ENCODE measurements at places on chromosomes 5 and 9.

DNA sequence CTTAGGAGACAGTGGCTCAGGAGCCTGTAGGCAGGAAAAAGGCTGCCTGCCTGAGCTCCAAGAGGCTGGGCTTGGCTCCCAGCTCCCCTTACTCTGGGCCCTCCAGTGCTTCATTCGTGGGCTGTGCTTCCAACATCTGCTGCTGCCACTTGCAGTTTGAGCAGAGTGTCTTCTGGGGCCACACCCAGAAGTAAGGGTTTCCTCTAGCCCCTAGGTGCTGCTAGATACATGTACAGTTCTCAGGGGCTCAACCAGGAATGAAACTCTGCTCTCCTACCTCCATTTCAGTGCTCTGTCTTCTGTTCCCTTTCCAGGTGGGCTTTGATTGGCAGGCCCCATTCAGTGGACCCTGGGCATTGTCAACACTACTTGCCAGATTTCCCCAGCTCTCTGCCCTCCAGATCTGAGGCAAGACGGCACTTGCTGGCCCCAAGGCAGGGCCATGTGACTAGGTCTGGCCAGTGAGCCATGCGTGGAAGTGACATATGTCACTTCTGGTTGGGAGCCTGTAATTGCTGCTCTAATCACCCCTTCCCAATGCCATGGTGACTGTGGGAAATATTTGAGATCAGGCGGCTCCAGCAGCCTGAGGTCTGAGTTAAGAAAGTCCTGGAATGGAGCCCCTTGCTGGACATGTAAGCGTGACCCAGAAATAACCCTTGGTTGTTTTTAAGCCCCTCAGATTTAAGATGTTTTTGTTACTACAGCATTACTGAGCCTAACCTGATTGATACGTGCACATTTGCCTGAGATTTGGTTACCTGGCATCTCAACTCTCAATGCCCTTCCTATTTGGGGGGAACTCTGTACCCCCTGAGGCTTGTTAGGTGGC is 9.4 kb upstream of the BOD1 start:
- peak; percentile 26 for DNase-seq

- DNase-seq, result no peak
These were observed 351.5 kb upstream of the TLE4 start for GRCh38 chr9:79220251-79220650.

- DNase-seq, result no peak
These were observed 406.3 kb downstream of the DMRT2 start for GRCh38 chr9:1456301-1457024.

GRCh38 chr5:79236970-79237739 is 1.2 kb downstream of the JMY start:
- peak; percentile 40 for DNase-seq

All from amniotic epithelial cell (primary cell).